NCI-H2107 (cell line): ENCODE measurements at places on chromosomes 5 and 9.

DNA sequence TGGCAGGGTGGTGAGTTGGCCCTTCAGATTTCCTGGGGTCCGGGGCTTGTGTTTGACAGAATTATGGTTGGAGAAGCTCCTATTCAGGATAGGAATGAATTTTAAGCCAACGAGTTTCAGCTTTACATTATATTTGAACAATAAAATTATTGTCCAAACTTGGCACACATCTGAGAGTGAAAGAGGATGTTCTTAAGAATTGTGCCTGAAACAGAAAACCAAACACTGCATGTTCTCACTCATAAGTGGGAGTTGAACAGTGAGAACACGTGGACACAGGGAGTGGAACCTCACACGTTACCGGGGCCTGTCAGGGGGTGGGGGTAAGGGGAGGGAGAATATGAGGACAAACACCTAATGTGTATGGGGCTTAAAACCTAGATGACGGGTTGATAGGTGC, 111.8 kb upstream of the ACTBL2 start:
- DNase-seq, result no peak

DNA sequence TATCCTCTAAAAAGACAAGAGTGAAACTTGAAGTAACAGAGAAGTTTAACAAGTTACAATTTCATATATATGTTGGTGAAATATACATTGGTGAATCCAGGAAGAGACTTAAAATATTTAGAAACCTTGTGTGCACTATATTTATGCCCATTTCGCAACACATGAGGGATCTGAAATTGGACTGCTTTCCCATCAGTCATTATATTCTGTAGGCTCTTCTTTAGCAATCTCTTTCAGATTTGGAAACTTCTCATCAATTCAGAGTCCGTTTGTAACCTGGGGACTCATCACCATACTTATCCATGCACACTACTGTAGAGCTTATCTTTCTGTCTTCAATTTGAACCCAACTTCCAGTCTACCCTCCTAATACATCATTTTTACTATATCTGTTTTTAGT, 2.1 kb downstream of the ITGA1 start:
- DNase-seq, result no peak

DNA sequence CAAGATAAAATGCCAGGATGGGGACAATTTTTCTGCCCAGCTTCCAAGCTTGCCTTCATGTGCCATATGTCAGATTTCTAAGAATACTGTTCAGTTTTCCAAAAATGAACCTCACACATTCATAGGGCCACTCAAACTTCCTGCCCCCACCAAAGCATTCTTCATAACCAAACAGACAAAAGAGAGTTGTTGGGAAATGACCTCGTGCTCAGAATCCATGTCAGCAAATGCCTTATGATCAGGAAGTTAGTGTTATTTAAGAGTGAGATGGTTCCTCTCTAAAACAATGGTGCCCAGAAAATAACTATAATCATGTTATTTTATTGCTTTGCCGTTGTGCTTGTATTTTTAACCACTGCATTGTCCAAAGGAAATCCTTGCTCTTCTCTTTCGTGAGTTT, 208.2 kb downstream of the ZNF608 start:
- DNase-seq, result no peak

- no peak for DNase-seq
Observed at GRCh38 chr5:80250801-80251200, 5.0 kb downstream of the SERINC5 start.

DNA sequence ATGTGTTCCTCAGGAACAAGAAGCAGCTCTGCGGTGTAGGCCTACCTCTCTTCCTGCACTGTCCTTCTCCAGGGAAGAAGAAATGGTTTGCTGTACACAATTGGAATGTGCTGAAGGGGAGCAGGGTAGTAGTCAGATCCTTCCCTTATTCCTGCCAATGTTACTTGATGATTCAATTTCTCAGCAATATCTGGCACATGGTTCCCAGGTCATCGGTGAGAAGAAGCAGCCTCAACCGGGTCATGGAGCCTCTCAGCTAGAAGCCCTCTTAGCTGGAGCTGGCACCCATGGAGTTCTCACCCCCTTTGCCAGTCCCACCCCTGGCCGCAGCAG, 36.9 kb downstream of the ACTBL2 start:
- no peak for DNase-seq

- DNase-seq, result no peak
Observed at GRCh38 chr5:69042500-69042899, 51.3 kb upstream of the SLC30A5 start.

GRCh38 chr5:142164315-142164714, 55.7 kb downstream of the NDFIP1 start:
- no peak for DNase-seq

GRCh38 chr9:135616619-135617537, 22.5 kb downstream of the GLT6D1 start:
- DNase-seq, result no peak

DNA sequence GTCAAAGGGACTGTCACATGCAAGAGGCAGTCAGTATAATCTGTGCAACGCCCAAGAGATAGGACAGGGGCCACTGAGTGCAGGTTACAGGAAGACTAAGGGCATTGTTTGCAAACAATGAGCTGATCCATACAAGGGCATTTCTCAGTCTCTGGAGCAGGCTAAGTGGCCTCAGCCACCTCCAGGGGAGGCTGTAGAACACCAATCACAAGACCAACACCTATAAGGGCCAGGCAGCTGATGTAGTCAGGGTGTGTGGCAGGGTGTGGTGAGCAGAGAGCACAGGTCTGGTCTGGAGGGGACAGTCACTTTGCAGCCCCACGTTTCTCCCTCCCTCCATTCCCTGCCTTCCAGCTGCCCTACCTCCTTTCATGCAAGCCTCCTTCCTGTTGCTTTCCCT, 83.2 kb upstream of the ADRA1B start:
- DNase-seq, result no peak

- no peak for DNase-seq
Observed at GRCh38 chr5:102154291-102154690, 141.8 kb downstream of the SLCO4C1 start.

DNA sequence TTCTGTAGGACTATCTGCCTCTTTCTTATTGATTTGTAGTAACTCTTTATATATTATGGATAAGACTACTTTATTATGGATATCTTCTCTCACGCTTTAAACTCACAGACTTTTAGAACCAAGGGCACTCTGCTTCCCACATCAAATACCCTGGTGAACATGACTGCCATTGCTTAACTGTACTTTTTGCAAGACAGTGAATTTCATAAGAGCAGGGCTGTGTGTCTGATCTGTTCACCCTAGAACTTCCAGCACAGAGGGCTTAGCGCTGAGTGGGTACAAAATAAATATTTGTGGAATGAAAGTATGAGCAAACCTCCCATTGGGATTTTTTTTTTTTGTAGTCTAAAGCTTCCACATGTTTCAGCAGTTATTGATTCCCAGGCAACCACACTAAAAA, 84.8 kb downstream of the CFAP77 start:
- no peak for DNase-seq

DNA sequence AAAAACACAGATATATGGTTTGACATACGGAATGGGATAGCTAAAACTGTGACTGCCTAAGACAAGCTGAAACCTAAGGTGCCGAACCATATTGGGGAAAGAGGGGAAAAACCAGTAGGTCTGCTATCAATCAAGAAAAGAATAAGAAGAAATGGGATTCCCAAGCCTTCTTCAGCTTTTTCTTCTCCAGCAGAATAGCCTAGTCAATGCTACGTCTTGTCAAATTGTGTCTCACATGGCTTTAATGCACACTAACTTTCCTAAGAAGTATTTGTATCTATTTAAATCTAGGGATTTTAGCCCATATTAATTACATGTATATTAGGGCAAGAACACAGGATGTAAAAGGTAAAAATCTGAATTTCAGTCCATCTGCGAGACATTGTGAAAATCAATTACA, 797 bp upstream of the FBXO38 start:
- DNase-seq, result no peak

DNA sequence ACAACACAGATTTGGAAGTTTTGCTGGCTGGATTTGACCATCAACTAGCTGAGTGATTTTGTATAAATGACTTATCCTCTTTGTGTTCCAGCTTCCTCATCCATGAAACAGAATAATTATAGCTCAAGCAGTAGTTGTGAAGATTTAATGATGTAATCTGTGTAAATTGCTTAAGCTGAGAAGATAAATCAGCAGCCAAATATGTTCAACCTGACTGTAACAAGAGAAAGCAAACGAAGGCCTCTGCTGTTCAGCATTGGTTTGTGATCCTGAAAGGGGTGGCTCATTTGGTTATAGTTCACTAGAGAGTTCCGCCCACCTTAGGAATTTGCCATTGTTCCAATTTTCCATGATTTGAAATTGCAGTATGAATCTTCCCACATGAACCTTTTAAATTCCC, 75.7 kb upstream of the CCDC112 start:
- DNase-seq, result no peak

- no peak for DNase-seq
Observed at GRCh38 chr5:61100437-61100836, 61.8 kb downstream of the SMIM15 start.

DNA sequence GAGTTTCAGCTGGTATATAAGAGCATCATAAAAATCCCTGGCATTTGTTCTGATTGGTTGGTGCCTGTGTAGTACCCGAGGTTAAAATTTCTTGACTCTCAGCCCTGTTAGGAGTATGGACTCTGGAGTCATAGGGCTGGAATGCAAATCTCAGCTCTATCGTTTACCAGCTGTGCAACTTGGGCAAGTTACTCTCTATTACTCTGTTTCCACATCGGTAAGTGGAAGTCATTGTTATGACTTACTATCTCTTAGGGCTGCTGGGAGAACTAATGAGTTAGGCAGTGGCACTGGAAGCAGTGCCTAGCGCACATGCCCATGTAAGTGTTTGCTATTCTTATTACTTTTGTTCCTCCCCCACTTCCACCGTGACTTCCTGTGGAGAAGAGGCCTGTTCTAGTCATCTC, 141.6 kb downstream of the BOD1 start:
- DNase-seq, result no peak

DNA sequence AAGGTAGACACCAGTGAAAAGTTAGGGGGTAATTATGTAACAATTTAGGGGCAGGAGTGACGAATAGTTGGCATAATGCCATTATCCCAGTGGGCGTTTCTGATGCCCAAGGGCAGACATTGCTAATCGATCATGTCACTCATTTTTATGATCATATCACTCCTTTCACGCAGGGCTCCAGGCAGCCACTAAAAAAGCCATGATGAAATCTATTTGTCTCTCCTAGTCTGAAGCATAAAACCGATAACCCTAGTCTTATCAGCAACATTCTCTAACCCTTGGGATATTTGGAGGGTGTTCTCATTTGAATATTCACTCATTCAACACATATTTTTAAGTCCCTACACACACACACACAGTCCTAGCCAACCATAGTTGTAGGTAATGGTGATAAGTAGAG, 114.9 kb downstream of the NMUR2 start:
- no peak for DNase-seq

DNA sequence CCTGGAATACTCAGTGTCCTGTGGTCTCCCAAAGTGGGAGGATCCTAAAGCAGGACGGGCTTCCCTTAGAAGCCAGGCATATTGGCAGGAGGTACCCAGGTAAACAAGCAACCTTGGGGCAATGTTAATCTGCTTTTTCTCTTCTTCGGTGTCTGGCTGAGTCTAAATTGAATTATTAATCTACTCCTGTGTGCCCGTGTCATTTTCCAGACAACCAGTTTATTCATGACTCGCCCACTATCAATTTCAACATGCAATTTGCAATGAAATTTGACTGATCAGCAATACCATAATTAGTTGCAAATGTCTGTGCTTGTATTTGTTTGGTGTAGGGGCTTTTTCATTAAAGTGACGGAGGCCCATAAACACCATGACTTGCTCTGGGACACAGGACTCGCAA, 32.9 kb upstream of the JADE2 start:
- DNase-seq, result no peak

DNA sequence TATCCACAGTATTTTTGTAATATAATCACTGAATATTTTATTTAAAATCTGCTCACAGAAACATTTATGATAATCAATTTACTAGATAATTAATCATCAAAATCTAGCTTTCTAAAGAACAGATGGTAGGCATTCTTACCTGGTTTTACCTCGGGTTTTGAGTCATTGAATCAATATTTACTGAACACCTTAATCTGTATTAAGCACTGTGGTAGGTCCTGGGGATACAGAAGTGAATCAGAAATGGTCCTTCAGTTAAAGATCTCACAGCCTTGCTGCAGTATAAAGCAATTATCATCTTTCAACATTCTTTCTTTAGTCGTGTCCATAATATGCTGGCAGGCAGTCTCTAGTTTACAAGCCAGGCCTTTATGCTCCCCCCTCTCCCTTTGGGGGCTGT, 2.0 kb upstream of the MEIKIN start:
- no peak for DNase-seq

DNA sequence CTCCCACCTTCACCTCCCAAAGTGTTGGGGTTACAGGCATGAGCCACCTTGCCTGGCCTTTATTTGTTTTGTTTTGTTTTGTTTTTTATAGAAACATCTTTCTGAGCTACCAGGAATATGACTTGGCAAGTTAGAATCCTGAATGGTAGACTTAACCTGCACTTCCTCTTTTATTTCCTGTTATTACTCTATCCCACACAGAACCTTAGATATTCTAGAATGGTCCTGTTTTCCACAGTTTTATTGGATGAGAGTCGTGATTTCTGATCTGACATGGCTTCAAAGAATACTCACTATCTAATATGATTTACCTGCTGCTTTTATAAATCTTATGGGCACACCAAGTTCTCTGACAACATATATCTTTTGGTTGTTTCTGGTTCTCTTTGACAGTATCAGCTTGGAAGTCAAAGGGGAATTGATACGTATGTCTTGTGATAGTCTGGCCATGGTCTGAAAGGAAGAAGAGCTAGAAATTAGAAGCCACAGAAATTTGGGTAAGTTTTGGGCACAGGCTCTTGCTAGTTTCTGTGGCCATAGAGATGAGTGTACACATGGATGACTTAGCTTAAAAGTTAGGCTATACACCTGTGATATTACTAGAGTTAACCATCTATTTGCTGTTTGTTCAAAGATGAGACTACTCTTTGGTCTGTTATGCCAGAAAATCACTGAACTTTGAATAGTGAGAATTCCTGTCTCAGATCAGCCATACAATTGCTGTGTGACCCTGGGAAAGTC, 4.7 kb upstream of the PANK3 start:
- DNase-seq, result no peak

- DNase-seq, result no peak
Observed at GRCh38 chr5:150648294-150649107, 8.0 kb downstream of the SYNPO start.

GRCh38 chr9:76162086-76162730, 232.0 kb downstream of the RFK start:
- no peak for DNase-seq

DNA sequence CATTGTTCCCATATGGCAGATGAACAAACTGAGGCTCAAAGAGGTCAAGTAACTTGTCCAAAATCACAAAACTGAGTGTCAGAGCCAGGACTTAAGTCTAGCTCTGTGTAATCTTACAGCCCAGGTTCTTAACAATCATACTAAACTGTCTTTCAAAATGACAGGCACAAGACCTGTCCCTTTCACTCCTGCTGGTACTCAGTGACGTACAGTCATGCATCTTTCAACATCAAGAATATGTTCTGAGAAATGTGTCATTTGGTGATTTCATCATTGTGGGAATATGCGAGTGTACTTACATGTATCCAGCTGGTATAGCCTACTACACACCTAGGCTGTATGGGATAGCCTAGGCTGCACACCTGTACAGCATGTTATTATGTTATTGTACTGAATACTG, 646.8 kb upstream of the WWC1 start:
- no peak for DNase-seq

GRCh38 chr5:112869948-112870347, 8.9 kb downstream of the SRP19 start:
- DNase-seq, result no peak
